ENCODE measurements at places on chromosomes 6 and 20.

DNA sequence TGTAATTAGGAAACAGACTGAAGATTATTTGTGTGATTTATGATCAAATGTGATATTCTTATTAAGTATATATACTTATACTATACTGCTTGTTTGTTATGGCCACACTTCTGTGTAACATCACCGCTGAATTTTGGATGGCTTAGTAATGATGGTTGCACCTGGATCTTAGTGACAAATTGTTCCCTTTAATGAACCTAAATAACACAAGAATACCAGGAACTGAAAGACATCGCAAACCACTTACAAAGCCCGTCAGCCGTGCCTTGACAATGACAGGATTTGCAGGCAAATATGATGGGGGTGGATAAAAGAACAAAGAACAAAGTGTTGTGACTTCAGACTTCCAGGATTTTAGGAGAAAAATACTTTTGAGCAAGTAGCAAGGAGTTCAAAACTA, 67.1 kb downstream of the LAMP5 start:
- no peak for DNase-seq

GRCh38 chr6:139062932-139063646, 34.5 kb downstream of the ABRACL start:
- DNase-seq = peak; percentile 36

- no peak for DNase-seq
These were observed 289.8 kb upstream of the PREP start for GRCh38 chr6:105692613-105693215.

DNA sequence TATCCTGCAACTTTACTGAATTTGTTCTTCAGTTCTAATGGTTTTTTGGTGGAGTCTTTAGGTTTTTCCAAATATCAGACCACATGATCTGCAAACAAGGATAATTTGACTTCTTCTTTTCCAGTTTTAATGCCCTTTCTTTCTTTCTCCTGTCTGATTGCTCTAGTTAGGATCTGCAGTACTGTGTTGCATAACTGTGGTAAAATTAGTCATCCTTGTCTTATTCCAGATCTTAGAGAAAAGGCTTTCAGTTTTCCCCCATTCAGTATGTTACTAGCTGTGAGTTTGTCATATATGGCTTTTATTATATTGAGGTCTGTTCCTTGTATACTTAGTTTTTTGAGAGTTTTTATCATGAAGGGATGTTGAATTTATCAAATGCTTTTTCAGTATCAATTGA, 4.3 kb downstream of the MICA start:
- peak; percentile 23 for DNase-seq

- DNase-seq = peak; percentile 52
These were observed 118.8 kb downstream of the RALGAPA2 start for GRCh38 chr20:20593447-20594170.

DNA sequence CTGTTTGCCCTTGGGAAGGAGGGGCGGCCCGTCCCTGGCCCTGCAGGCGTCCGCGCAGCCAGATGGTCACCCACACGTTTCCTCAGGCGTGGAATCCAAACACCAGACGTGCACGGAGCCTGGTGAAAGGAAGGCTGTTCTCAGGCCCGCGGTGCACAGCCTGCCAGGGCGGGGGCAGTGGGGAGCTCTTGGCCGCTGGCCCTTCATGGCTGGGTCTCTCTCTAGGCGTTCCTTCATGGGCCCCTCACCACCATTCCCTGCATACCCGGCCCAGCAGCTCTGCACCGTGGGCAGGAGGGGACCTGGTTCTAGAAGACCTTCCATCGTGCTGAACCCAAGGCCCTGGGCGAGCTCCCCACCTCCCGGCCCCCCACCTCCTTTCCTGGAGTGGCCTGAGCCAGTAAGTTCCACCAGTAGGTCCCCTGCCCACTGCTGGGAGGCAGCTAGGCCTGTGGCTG, 30.4 kb upstream of the SMOC2 start:
- DNase-seq = no peak

- no peak for DNase-seq
These were observed 41.4 kb upstream of the CDH22 start for GRCh38 chr20:46349742-46350056.

- DNase-seq = no peak
These were observed 11.8 kb downstream of the GFRA4 start for GRCh38 chr20:3651204-3651962.

DNA sequence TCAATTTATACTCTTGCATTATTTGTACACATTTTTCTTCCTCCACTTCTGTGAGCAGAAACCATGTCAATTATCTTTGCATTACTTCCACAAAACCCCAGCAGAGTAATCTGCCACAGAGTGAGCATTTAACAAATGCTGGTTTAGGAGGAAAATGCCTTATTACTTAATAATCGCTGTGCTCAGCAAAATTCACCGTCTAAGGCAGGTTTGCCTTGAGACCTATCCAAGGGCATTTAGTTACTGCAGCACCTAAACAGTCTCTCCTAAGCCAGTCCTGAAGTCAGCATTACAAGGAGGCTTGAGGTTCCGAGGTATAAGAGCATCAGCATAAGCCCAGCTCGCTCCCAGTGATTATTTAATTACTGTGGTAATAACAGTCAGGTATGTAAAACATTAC, 28.3 kb downstream of the MAP7 start:
- no peak for DNase-seq

GRCh38 chr6:93749191-93749590, 329.8 kb upstream of the EPHA7 start:
- no peak for DNase-seq

DNA sequence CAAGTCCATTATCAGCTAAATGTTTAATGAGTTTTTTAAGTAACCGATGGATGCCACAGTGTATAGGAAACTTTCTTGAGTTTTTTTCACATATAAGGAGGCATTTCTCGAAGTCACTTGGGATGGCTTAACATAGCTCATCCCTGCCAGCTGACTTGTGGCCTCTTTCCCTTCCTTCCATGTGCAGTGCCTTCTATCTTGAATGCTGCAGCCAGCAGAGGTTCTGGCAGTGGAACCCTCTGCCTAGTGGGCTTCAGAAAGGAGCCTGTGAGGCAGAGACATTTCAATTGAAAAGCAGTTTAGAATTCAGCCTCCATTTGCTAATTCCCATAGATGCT, 51.9 kb downstream of the AKAP12 start:
- no peak for DNase-seq

GRCh38 chr6:163648868-163649267, 234.3 kb downstream of the QKI start:
- DNase-seq = no peak

DNA sequence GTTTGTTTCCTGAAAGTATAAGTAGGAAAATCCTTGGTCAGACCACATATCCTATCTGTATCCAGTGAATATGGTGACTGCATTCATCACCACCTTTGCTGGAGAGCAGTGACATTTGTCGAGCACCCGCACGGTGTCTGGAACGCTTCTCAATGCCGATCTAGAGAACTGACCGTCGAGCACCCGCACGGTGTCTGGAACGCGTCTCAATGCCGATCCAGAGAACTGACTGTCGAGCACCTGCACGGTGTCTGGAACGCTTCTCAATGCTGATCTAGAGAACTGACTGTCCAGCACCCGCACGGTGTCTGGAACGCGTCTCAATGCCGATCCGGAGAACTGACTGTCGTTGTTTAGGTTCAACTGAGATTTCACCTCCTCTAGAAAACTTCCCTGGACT, 67.8 kb downstream of the HUS1B start:
- no peak for DNase-seq

- DNase-seq = peak; percentile 58
These were observed 36.3 kb downstream of the RNF146 start for GRCh38 chr6:127302728-127303660.

- DNase-seq = no peak
These were observed 24.1 kb downstream of the CARMIL1 start for GRCh38 chr6:25303254-25303653.

DNA sequence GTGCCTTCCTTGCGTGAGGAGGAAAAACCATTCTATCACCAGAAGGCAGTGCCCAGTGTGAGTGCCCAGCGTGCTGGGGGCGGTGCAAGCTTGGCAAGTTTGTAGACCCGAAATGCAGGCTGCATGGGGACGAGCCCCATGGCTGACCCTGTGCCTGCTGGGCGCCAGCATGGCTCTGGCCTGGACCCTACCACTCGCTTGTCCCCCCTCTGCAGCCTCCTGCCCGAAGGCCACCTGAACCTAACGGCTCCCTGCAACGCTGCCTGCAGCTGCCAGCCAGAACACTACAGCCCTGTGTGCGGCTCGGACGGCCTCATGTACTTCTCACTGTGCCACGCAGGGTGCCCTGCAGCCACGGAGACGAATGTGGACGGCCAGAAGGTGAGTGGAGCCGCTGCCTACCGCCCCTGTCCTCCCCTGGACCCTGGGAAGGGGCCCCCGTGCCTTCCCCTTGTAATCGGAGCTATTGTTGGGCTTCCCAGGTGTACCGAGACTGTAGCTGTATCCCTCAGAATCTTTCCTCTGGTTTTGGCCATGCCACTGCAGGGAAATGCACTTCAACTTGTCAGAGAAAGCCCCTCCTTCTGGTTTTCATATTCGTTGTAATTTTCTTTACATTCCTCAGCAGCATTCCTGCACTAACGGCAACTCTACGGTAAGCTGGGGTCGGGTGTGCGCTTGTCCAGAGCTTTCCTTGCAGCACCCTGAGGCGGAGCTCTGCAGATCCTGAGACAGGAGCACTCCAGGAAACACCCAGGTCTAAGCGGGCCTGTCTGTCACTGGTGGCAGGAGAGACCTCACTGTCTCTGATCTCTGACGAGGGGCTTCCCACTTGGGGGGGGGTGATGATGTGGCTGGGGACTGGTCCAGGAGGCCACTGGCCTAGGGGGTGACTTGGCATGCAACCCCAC, 25.5 kb downstream of the SLCO4A1 start:
- DNase-seq = no peak

DNA sequence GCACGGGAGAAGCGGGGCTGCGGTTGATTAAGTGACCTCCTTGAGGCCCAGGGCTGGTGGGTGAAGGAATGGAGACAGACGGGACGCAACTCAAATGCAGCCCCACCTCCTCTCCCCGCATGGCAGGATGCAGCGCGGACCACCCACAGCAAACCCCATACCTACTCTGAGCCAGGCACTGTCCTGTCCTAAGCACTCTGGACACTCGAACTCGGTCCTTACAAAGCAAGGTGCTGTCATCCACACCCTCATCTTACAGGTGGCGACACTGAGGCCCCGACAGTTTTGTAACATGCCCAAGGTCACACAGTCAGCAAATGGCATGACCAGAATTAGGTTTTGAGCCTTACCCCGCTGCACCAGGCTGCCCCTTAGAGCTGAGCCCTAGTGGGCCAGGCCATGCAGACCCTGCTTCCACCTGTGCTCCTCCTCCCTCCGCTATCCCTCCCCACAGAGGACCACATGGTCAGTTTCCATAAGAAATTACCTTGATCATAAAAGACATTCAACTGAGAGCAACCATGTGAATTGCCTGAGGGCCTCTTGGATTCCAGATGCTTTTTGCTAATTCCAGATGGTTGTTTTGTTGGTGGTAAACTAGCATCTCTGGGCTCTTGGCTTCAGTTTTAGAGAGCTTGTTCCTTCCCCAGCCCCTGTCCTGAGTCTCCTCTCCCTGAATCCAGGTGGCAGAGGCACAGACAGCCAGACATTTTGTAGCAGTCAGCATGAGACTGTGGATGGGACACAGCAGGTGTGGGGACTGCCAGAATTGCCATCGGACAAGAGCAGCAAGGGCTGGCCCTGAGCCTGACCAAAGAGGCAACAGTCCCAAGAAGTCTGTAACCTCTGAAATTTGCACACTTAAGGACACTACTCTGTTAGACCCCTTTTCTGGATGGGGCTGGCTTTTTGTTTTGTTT, 171.9 kb upstream of the PMEPA1 start:
- peak; percentile 30 for DNase-seq

- no peak for DNase-seq
These were observed 154.8 kb upstream of the KCNQ5 start for GRCh38 chr6:72466971-72467566.

GRCh38 chr20:7853493-7853892, 86.8 kb downstream of the HAO1 start:
- DNase-seq = no peak
